NCI-H446 (cell line): ENCODE measurements at places on chromosomes 12 and 14.

DNA sequence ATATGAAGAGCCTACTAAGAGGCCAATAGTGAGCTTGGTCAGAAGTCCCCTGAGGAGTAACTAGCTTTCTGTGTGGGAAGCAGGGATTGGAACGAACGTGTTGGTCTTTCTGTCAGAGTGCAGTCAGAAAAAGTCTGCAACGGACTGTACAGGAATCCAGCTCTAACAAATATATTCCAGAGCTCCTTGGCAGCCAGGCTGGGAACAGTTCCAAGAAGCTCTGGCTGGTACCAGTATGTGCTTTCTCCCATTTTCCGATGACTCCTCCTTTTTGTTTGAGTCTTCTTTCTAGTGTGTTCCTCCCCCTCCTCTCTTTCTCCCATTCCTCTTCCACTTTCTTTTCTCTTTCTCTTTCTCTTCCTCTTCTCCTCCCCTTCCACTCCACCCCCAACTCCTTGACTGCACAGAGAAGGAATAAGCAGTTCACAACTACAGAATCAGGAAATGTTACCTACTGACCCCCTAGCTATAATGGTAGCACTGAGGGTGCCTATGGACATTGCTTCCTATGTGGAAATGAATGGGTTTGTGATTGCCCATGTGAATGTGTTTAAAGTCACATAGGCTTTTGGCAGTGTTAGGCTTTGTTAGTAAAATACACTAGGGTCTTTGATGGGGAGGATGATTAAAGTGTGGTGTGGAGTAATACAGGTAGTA, 59.9 kb downstream of the TTLL5 start:
- DNase-seq = no peak

- no peak for DNase-seq
Measured at GRCh38 chr12:50275556-50275955, 7.8 kb downstream of the LIMA1 start.

GRCh38 chr12:105862163-105862821, 276.5 kb downstream of the NUAK1 start:
- DNase-seq = no peak

GRCh38 chr14:73965216-73965615, 15.1 kb downstream of the COQ6 start:
- DNase-seq = no peak

GRCh38 chr14:31530136-31530535, 31.1 kb upstream of the NUBPL start:
- no peak for DNase-seq
